Dermis lymphatic vessel endothelial cell (primary cell): ENCODE measurements at places on chromosomes 1 and 21. TPM values are rescaled to one million over a fixed set of nuclear protein-coding genes. Genes with fewer than 3 reads are reported as not detected.

Gene RCAN3
- total RNA-seq = 3.1 and 3.9 TPM in 2 replicates

Gene DMBX1
- not detected in 2 replicates for total RNA-seq

Gene S100A8
- not detected in 2 replicates for total RNA-seq

Gene TRIM46
- 1.1 and 1.3 TPM in 2 replicates for total RNA-seq
